IMR-90 (cell line): ENCODE measurements at places on chromosomes 3 and 15. TPM values are rescaled to one million over a fixed set of nuclear protein-coding genes. Genes with fewer than 3 reads are reported as not detected.

C3orf20 gene
- total RNA-seq: not detected in 2 replicates

SPINT1 gene
- 0.56 and 0.90 TPM in 2 replicates for total RNA-seq

CELSR3 gene
- 0.18 and 0.28 TPM in 2 replicates for total RNA-seq

LRRIQ4 gene
- total RNA-seq: not detected in 2 replicates

TADA3 gene
- 69.7 and 83.0 TPM in 2 replicates for total RNA-seq

FBXW12 gene
- total RNA-seq: not detected in 2 replicates
